ENCODE measurements at places on chromosomes 16 and 17. TPM values are rescaled to one million over a fixed set of nuclear protein-coding genes. Genes with fewer than 3 reads are reported as not detected.

- DNase-seq, result no peak
Observed at GRCh38 chr17:385178-385835, 32.7 kb upstream of the RPH3AL start.

DNA sequence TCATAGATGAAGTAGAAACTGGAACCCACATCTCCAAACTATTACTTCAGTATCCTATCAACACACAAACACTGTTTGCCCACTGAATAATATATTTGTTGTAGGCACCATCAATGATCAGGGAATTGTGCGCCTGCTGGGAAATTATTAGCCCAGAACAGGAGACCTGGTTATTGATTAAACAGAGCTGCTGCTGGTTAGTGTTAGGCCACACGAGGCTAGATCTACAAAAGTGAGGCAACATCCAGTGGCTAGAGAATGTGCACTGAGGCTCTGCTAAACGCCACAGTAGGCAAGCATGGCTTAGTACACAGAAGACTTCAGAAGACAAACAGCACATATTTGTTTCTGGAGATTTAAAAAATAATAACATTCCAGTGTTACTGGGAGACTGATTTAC is 11.0 kb downstream of the ABHD15 start:
- DNase-seq, result no peak

DNA sequence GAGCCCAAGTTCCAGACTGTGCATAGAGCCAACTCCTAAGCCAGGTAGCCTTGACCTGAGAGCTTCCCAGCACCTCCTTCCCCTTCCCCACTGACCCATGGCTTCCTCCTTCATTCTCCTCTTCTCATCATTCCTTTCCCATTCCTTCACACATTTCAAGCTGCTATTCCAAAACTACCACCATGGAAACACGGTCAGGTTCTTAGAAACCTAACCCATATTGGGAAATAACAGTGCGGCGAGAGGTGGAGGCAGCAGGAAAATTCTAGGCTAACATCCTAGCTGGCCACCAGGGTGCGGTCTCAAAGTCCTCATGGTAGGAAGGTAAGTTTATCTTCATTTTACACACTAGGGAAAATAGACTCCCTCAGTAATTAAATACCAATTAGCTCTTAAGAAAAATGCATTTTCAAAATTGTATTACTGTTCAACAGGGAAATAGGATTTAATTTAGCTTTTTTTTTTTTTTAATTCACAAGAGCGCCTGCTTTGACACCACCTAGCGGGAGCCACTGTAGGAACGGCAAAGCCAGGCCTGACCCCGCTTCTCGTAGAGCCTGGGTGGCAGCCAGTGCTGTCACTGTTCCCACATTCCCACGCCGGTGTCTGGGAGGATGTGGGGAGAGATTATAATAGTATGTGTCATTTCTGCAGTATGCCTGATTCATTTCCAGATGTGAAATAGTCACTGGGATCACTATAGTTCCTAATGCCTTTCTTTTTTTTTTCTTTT is 14.0 kb upstream of the SPHK1 start:
- peak; percentile 49 for DNase-seq

DNA sequence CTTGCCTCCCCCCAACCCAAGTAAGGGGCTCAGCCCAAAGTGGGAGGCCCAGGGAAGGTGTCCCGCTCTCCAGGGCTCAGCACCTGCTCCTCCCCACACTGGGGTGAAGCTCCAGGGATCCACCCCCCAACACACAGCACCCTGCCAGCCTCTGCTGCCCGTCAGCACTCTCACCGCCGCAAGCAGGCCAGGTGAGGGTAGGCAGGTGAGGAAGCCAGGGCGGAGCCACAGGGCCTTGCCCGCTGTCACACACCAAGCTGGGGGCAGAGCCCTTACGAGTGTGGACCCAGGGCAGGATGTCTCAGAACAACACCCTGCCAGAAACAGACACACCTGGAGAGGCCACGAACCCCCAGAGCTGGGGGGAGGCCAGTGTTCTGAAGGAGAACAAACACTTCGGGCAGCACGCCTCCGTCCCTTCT is 19.5 kb downstream of the PLLP start:
- DNase-seq, result no peak

- DNase-seq, result no peak
Observed at GRCh38 chr17:18968345-18968744, 16.4 kb downstream of the SLC5A10 start.

- DNase-seq, result no peak
Observed at GRCh38 chr16:55101026-55101425, 170.4 kb downstream of the IRX5 start.

- no peak for DNase-seq
Observed at GRCh38 chr16:50161950-50162349, 8.8 kb downstream of the TENT4B start.

DNA sequence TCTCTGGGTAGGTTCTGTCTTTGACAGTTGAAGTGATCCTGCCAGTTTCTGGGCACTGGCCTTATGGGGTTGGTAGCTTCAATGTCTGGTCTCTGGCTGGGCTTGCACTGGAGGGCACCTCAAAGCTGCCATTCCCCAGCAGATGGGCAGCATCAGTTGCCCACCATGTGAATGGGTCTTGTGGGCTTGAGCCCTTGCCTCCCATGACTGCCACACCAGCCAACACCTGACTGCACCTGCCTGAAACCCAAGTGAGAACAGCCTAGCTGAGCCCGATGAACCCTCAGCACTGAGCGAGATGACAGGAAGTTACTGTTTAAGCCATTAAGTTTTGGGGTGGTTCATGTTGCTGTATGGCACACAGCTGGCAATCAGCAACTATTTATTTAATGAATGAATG is 69.1 kb upstream of the AXIN2 start:
- DNase-seq, result no peak

- DNase-seq, result peak; percentile 94
Observed at GRCh38 chr16:48623304-48624016, 13.5 kb upstream of the N4BP1 start.

GRCh38 chr17:57679906-57680695 is 65.0 kb downstream of the CCDC182 start:
- no peak for DNase-seq

GRCh38 chr16:3842994-3843393 is 37.5 kb downstream of the CREBBP start:
- no peak for DNase-seq

GRCh38 chr17:74020522-74020921 is 183.0 kb upstream of the RPL38 start:
- no peak for DNase-seq

DNA sequence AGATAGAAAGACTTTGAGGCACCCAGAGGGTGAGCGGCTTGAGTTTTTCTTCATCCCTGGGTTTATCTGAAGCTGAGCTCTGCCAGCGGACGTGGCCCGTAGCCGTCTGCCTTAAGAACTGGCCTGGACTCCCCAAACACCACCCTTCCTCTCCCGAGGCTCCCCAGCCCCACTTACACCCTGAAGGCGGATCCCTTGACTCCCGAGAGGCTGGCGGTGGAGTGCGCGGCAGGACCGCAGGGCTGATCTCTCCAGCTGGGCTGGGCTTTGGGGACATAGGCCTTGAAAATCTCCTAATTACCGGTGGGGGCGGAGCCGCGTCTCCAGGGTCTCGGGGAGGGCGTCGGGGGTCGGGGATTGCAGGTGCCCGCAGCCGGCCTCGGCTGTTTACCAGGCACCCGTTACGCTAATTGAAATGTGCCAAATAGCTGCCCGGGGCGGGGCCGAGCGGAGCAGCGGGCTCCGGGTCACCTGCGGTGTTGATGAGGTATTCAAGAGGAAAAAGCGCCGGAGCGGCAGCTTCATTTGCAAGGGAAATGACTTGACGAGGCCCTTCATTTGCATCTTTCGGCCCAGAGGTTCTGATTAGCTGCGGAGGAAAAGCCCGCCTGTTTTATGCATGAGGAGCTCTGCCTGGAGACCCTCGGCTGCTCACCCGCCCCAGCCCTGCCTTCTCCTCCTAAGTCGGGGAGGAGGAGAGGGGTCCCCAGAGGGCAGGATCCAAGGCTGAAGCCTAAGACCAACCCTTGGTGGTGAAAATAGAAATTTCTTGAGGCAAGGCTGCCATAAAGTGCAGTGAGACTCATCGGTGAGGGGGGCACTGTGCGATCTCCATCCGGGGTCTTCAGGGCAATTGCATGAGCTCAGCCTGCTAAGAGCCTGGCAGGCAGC is 100.7 kb downstream of the MGAT5B start:
- no peak for DNase-seq

DNA sequence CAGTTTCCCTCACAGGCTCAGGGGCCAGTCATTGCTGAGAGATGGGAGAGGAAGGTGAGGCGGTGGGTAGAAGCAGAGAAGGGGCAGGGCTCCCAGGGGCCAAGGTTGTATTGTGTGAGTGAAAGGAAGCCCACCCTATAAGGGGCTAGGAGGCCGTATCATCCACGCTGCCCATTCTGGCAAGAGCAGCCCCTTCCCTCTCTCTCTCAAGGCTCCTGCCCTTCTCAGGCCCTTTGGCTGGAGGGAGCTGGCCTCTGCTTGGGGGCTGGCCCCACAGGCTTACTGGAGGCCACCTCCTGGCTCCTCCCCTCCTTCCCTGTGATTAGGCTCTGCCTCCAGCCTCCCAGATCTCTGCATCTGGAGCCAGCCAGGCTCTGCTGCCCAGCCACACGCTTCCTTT is 7.6 kb downstream of the TBKBP1 start:
- no peak for DNase-seq

- no peak for DNase-seq
Observed at GRCh38 chr17:4998732-4999429, 1.1 kb downstream of the KIF1C start.

DNA sequence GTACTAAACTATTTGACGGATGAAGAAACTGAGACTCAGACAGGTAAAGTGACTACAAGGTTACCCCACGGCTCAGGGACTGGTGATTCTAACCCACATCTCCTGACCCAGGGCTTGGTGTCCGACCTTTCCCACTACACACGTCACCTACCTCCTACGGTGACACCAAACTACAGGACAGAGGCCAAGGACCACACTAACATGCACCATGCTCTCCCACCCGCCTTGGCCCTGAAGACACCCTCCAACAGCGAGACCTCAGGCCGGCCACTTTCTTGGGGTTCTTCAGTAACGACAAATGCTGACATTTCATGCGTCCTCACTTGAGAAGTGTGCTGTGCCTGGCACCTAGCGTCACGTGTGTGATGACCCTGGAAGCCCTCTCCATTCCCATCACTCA is 6.4 kb downstream of the KNOP1 start:
- DNase-seq, result no peak

- DNase-seq, result peak; percentile 37
Observed at GRCh38 chr17:63445954-63446752, at the start of gene CYB561. TSS of gene CYB561 (minus strand) at chr17:63446306. CDS start at chr17:63437547, 8,759 bp downstream.

GRCh38 chr17:66268247-66268927 is 34.0 kb upstream of the PRKCA start:
- no peak for DNase-seq

DNA sequence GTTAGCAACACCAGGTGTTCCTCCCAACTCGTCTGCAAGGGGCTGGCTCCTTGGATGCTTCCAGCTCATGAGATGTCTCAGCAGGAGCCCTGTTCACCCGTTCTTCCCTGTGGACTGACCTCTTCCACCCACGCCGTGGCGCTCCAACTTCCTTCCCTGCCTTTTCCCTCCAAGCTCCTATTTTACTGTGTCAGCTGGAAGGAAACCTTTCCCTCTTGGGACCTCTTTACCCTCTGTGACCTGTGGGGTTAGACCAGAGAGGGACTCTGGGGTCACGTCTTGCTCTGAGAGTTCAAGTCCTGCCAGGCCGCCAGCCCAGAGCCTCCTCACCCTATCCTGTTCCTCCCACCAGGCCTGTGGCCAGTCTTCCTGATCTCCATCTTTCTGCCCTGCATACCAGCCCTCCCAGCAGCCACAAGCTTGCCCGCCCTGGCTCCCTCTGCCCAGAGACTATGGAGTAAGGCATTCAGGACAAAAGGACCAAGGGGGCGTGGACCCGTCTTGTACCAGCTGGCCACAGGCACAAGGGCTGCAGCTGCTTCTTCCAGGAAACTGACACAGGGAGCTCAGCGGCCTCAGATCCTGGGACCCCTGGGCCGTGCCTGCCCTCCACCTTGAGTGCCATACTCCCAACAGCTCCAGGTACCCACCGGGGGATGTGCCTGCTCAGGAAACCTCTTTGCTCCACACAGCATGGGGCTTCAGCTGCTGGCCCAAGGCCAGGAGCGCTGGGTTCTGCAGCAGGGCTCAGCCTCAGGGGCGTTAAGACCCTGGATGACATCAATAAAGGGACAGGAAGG is 3.0 kb downstream of the PAQR4 start:
- no peak for DNase-seq

GRCh38 chr17:45087504-45087975 is 26.4 kb downstream of the NMT1 start:
- no peak for DNase-seq

Gene KRT27
- 5.9 TPM for total RNA-seq

Gene MIS12
- 25.8 TPM for total RNA-seq

Gene CRYM
- total RNA-seq, result 2.6 TPM

Gene PIK3R6
- total RNA-seq, result not detected

Gene CSH2
- total RNA-seq, result not detected

Gene NPIPB9
- total RNA-seq, result 1.9 TPM

Gene HBQ1
- 2.2 TPM for total RNA-seq

Gene IRX5
- total RNA-seq, result 1.6 TPM

Gene TMC8
- total RNA-seq, result 0.45 TPM

Gene SCN4A
- total RNA-seq, result not detected

Gene ADAMTS18
- total RNA-seq, result not detected

Gene TNFSF12
- total RNA-seq, result 0.88 TPM
